ENCODE measurements at places on chromosomes 6 and 20. TPM values are rescaled to one million over a fixed set of nuclear protein-coding genes. Genes with fewer than 3 reads are reported as not detected.

The ANKEF1 gene
- 4.4 TPM for total RNA-seq

The ZNF391 gene
- 0.37 TPM for total RNA-seq

DNA sequence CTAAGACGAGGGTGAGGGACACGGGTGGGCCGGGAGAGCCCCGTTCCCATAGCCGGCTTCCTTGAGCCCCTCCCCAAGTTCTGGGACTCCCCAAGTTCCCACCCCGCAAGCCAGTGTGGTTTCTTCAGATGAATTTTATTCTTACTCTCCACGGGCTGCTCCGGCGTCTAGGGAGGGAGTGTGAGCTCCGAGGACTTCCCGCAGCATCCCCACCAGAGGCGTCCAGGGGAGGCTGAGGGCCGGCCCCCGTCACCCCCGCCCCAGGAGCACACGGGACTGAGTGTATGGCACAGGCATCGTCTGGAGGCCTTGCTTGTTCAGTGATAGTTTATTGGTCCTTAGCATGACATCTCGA, 10.0 kb upstream of the SLC4A11 start:
- no peak for DNase-seq

DNA sequence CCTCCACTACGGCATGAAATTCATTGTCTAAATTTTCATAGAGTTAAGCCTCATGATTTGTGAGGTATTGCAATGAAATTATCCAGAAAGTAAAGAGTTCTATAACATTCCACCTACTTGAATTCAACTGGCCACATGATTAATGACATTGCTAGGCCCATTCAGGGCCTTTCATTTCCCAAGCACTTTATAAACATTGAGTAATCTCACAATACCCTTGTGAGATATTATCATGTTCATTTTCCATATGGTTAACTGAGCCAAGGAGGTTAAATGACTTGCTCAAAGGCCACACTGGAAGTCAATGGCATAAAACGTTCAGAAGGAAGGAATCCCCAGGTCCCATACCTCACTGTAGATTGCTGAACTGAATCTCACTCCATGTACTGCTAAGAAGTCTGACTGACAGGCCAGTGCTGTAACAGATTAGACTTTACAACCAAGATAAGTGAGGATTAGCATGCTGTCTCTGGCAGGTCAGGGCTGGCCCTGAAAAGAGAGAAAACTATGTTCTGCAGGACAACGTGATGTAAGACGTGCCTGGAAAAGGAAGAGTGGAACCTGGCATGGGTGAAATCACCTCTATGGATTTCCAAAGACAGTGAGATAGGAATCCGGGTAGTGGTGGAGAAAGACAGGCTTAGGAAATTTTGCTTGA, 75.9 kb upstream of the SPACA1 start:
- DNase-seq: no peak

GRCh38 chr6:170176898-170177771, 113.7 kb downstream of the DLL1 start:
- DNase-seq: no peak

The NKAIN2 gene
- 0.45 TPM for total RNA-seq

The GRM1 gene
- total RNA-seq: 0.53 TPM

- DNase-seq: no peak
Observed at GRCh38 chr6:43286980-43287716, 10.9 kb upstream of the SLC22A7 start.

DNA sequence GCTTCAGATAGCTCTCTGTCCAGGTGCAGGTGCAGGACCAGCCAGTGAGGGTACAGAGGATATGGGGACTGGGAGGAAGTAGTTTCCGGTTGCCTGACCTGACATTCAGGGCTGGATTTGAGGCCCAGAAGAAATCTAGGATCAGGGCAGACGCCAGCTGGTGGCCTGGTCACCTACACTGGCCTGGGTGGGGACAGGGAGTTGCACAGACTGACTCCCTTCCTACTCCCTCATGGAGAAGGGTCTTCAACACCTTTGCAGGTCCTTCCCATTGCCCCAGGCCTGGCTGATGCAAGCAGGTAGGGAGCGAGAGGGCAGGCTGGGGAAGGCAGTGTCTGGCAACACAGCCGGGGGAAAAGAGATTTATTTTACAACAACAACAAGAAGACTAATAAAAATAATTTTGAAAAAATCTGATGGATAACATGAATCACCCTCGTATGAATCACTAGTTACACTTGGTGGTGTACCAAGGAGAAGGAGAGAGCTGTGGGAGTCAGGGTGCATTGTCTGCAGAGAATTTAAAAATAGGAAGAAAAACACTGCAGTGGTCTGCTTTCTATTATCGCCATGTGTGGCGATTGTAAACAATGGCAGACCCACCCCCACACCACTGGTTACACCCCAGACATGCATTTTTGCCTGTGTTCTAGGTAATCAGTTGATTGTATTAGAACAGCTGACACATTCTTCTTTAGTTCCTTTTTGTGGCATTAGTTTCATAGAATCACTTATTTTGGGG, 62.3 kb upstream of the SNX9 start:
- no peak for DNase-seq

The BPIFB2 gene
- total RNA-seq: not detected

- peak; percentile 61 for DNase-seq
Observed at GRCh38 chr6:15479761-15480160, 183.1 kb downstream of the DTNBP1 start.

- no peak for DNase-seq
Observed at GRCh38 chr6:14644381-14644780, 526.8 kb downstream of the CD83 start.

Measured in H4 (cell line).